T-helper 17 cell (primary cell): ENCODE measurements at places on chromosomes 1 and 21.

- peak; percentile 67 for DNase-seq
Measured at GRCh38 chr1:22025368-22026155, 24.1 kb downstream of the CELA3A start.

- DNase-seq, result no peak
Measured at GRCh38 chr1:17308593-17308992, 596 bp downstream of the PADI4 start.

GRCh38 chr1:203130358-203130985 lies 2.9 kb downstream of the ADORA1 start:
- DNase-seq, result no peak

GRCh38 chr1:181251713-181252075 lies 163.2 kb downstream of the IER5 start:
- no peak for DNase-seq

GRCh38 chr1:152186556-152187285 lies 27.7 kb upstream of the RPTN start:
- no peak for DNase-seq

GRCh38 chr1:160971618-160972056 lies 17.0 kb upstream of the ITLN2 start:
- no peak for DNase-seq

DNA sequence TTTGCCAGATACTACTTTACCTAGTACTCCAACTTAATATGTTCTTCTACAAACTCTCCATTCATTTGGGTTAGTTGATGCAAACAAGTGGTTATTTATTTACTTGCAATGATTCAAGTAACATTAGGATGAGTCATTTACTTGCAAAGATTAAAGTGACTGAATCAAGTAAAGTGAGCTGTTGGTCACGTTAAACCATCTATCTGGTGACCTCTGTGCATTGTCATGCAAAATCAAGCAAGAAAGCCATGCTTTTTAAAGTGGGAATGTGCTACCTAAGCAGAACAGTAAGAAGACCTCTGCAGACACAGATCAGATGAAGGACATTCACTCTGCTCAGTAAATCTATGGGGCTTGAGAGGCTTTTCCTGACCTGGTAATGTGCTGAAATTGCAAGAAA lies 254.7 kb downstream of the LRRIQ3 start:
- no peak for DNase-seq

GRCh38 chr1:246569248-246570238 lies 3.3 kb downstream of the CNST start:
- no peak for DNase-seq

DNA sequence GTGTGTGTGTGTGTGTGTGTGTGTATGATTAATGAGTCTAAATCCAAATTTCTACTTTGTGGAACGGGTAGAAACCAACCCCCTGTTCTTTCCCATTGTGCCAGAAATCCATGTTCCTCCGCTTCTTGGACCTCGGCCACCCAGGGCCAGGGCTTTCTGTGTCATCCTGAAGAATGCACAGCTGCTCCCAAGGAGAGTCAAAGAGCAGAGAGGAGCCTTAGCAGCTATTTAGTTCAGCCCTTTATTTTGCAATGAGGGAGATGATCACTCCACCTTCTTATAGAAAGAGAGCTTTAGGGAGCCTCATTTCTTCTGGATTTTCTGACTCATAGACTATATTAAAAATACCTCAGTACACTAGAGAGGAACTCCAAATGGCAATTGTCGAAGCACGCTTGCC lies 489.3 kb upstream of the VAMP3 start:
- no peak for DNase-seq

GRCh38 chr1:39128959-39129358 lies 75.5 kb upstream of the MACF1 start:
- no peak for DNase-seq

- DNase-seq, result no peak
Measured at GRCh38 chr1:79708646-79709265, 702.2 kb upstream of the ADGRL4 start.

GRCh38 chr1:201051399-201051798 lies 27.9 kb upstream of the KIF21B start:
- no peak for DNase-seq

GRCh38 chr1:69929308-69930057 lies 275.9 kb downstream of the LRRC40 start:
- DNase-seq, result no peak

DNA sequence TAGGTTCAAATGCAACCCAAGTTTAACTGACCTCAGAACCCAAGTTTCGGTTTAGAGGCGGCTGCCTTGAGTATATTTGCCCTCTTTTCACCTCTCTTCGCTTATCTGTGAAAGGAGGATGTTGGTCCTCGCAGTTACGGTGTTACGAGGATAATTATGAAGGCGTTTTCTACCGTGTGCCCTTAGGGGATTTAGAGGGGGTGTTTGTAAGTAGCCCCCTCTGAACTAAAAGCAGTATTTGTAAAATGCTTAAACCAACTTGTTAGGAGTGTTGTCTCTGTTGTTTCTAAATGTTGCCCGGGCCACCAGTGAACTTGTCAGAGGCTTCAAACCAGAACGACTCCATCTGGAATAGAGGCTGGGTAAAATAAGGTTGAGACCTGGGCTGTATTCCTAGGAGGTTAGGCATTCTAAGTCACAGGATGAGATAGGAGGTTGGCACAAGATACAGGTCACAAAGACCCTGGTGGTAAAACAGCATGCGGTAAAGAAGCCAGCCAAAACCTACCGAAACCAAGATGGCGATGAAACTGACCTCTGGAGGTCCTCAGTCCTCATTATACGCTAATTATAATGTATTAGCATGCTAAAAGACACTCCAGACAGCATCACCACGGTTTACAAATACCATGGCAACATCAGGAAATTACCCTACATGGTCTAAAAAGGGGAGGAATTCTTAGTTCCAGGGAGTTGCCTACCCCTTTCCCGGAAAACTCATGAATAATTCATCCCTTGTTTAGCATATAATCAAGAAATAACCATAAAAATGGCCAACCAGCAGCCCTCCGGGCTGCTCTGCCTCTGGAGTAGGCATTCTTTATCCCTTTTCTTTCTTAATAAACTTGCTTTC lies 1.0 kb upstream of the PSRC1 start:
- no peak for DNase-seq

GRCh38 chr21:39377444-39378050 lies 28.7 kb upstream of the HMGN1 start:
- no peak for DNase-seq

- DNase-seq, result no peak
Measured at GRCh38 chr1:76928522-76928921, 61.2 kb downstream of the ST6GALNAC5 start.
